ENCODE measurements at places on chromosomes 5 and 9.

DNA sequence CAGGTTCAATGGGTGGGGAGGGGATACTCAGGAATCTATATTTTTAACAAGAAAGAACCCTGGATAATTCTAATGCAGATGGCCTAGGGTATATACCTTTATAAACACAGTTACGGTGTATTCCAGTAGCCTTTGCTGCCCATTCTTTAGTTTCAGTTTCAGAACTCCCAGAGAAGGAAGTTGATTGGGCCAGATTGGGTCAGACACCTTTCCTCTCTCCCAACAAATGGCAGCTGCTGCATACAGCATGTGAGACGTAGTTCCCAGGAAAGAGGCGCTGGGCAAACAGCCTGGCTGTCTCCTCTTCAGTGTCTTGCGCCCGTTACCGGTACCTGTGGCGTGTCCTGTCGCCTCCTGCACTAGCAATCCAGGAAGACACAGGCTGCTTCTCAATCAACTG is 20.4 kb downstream of the ACO1 start:
- peak; percentile 27 for DNase-seq

DNA sequence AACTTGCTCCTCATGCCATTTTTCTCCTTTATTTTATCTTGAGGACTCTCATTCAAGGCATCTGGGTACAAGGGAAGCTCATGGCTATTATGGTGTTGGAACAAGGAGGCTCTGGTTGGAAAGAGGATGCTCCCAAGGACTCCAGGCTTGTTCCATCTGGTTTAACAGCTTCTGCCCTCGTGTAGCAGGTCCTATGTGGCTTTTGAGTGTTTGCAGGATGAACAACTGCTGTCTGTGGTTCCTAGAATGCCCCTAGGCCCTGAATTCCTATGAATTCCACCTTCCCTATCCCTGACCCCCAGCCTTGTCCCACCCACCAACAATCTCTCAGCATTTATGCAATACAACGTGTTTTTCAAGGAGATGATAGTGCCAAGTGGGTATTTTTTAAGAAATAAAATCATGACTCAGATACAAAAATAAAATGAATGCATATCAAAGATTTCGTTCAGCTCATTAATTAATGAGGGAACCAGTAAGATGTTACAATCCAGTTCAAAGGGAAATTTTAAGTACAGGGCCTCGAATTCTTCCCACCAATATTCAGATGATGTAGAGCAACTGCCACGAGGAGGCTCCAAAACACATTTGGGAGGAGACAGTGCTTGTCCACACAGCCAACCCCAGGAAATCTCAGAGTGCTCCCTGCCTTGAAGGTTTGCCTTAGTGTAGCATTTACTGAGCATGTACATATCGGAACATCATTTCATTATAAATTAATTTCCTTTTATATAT is 182.0 kb downstream of the MUSK start:
- DNase-seq, result no peak

DNA sequence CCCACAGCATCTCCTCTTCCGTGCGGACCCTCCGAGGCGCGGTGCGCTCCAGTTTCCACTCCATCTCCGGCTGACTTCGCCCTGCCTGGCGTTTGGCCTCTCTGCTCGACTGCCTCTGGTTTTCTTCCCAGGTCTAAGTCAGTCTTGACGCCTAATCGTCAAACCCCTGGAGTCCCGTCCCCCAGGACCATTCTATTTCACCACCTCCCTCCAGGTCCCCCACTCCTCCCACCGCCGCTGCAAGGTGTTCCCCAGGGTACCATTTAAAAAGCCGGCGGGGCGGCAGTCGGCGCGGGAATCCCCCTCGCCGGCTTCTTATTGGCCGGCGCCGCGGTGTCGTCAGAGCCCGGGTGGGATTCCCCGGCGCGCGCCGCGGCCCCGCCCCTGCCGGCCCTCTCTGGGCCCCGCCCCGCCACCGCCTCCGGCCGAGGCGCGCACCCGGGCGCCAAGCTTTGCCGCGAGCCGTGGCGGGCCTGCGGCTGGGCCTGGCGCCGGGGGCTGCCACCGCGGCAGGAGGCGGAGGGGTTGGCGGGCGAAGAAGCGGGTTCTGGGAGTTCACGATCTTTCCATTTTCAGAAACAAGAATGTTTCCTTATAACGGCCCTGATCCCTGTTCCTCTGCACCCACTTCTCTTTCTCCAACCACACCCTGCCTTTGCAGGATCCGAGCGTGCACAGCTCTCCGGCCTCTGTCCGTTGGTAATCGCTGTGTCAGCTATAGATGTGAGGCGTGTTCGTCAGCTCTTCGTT is at the start of gene CDC20B:
Gene CDC20B (minus strand): TSS at position 241 of the 750 bp plus-strand sequence. CDS start 177 bp downstream, at position 64.
- peak; percentile 78 for DNase-seq

GRCh38 chr9:126377536-126377935 is 50.9 kb downstream of the MVB12B start:
- peak; percentile 53 for DNase-seq

GRCh38 chr5:145161391-145161790 is 673.8 kb downstream of the PRELID2 start:
- no peak for DNase-seq

All from stomach (tissue), 19 donors.